ENCODE measurements at places on chromosomes 3 and 15.

- DNase-seq, result peak; percentile 34
These were observed 60.5 kb upstream of the KLF13 start for GRCh38 chr15:31265871-31266711.

DNA sequence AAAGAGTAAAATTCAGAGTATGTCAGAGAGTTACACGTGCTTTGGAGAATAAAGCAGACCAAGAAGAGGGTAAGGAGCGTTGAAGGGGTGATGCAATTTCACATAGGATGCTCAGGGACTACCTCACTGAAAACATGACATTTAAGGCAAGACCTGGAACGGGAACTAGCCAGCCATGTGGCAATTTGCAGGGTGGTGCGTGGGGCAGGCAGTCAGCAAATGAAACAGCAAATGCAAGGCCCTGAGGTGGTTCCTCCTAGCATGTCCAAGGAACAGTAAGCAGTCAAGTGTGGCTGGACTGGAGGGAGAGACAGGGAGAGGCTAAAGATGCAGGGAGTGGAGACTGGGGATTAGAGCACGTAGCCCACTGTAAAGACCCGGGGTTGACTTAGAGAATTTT lies 146.1 kb upstream of the LPP start:
- no peak for DNase-seq

DNA sequence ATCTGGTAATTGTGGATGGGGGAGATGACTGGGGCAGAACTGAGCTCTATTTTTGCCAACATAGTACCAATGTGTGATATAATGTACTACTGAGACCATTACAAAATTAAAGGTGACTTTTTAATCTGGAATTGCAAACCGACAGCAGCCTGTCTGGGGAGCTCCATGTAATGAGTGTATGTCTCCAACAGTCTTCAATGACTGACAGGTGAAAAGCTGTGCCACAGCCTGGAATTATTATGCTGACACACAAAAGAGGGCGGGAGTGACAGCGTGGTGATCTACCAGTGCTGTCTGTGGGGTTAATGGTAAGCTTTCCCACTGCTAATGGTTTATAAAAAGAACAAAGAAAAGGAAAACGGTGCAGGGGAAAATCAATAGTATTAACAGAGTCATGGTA lies 143.4 kb downstream of the CLSTN2 start:
- no peak for DNase-seq

- DNase-seq, result no peak
These were observed 28.5 kb downstream of the NR2F2 start for GRCh38 chr15:96358821-96359615.

DNA sequence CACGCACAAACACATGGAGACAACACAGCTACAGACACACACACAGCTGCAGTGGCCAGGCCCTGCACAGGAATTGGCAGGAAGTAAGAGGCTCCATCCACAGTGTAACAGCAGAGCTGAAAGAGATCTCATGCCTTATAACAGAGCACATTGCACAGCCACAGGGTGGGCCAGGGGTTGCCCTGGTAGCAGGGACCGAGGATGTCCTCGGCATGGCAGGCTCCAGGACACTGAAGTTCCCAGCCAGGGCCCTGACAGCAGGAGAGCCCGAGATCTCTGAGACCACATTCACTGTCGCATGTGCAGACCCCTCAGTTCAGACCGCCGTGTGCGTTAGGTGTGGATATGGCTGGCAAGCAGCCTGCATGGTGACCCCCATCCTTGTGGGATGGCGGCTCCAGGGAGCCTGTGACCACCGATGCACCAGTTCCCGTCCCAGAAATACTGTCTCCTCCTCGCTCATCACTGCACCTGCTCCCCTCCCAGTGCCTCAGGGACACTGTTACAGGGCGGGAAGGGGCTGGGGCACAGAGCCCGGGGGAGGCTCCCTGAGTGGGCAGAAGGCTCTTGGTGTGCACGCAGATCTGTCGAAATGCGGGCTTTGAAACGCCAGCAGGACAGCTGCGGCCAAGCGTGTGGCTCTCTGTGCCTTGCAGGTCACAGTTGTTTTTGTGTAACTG lies 1.5 kb upstream of the OCA2 start:
- no peak for DNase-seq

DNA sequence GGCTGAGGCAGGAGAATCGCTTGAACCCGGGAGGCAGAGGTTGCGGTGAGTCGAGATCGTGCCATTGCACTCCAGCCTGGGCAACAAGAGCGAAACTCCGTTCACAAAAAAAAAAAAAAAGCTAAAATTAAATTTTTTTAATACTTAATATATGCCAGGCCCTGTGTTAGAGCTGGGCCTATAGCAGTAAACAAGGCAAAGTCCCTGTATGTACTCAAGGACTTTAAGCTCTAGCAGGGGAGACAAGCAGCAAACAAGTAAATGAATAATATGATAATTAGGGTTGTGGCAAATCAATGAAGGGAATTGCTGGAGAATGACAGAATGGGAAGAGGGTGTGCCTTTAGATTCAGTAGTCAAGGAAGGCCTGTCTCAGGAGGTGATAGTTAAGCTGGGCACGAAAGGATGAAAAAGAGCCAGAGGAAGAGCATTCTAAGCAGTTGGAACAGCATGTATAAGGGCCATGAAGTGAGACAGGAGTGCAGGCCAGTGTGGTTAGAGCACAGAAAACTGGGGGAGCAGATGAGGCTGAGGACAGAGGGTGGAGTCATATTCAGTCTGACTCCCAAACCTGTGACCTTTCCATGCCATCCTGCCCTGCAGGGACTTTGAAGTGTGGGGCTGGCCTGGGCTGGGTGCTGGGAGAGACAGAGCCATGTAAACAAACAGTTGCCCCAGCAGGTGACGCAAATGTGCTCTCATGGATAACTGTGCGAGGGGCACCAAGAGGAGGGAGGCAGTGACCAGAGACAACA lies 6.6 kb upstream of the RAF1 start:
- DNase-seq, result peak; percentile 1

DNA sequence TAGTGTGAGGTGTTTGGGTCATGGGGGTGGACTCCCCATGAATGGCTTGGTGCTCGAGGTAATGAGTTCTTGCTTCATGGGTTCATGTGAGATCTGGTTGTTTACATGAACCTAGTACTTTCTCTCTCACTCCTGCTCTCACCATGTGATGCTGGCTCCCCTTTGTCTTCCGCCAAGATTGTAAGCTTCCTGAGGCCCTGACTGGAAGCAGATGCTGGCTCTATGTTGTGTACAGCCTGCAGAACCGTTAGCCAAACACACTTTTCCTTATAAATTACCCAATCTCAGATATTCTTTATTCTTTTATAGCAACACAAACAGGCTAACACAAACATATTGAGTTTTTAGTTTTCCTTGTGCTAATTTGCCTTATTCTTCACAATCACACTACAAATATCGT lies 3.2 kb upstream of the CSPG5 start:
- no peak for DNase-seq

- DNase-seq, result no peak
These were observed 66.0 kb downstream of the DCLK3 start for GRCh38 chr3:36698314-36698713.

GRCh38 chr15:38182900-38183299 lies 69.7 kb upstream of the SPRED1 start:
- DNase-seq, result peak; percentile 39

GRCh38 chr3:147925272-147925671 lies 516.1 kb downstream of the ZIC1 start:
- no peak for DNase-seq

GRCh38 chr3:124764746-124765145 lies 34.5 kb downstream of the UMPS start:
- DNase-seq, result no peak

GRCh38 chr3:112579697-112580096 lies 17.9 kb downstream of the SLC35A5 start:
- DNase-seq, result no peak

DNA sequence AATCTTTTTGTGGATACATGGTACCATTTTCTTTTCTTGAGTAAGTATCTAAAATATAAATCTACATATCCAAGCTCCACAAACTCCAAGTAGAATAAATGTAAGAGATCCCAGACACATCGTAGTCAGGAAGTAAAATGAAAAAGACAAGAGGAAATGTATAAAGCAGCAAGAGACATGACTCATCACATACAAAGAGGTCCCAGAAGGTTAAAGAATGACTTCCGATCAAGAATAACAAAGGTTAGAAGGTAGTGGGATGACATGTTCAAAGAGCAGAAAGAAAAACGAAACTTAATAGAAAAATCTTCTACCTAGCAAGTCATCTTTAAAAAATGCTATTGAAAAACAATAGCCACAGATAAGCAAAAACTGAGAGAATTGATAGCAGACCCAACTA lies 705.8 kb downstream of the NR2F2 start:
- no peak for DNase-seq

- no peak for DNase-seq
These were observed 118.9 kb upstream of the EOMES start for GRCh38 chr3:27840807-27841594.

GRCh38 chr3:171286580-171287249 lies 173.5 kb downstream of the TNIK start:
- DNase-seq, result peak; percentile 73

DNA sequence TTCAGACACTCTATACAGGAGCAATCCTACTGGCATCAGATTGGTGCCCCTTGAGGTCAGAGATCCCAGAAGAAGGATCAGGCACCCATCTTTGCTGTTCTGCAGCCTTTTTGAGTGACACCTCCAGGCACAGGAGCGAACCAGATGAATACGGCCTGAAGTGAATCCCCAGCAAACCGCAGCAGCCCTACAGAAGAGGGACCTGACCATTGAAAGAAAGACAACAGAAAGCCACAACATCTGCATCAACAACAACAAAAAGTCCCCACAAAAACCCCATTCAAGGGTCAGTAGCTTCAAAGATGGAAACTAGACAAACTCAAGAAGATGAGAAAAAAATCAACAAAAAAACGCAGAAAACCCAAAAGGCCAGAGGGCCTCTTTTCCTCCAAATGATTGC lies 130.4 kb downstream of the PPM1L start:
- DNase-seq, result no peak

GRCh38 chr15:26771168-26771567 lies 1.7 kb downstream of the GABRB3 start:
- DNase-seq, result no peak

GRCh38 chr15:81889485-81889881 lies 156.3 kb downstream of the MEX3B start:
- DNase-seq, result no peak

GRCh38 chr3:63303238-63303637 lies 25.1 kb downstream of the SYNPR start:
- DNase-seq, result no peak

DNA sequence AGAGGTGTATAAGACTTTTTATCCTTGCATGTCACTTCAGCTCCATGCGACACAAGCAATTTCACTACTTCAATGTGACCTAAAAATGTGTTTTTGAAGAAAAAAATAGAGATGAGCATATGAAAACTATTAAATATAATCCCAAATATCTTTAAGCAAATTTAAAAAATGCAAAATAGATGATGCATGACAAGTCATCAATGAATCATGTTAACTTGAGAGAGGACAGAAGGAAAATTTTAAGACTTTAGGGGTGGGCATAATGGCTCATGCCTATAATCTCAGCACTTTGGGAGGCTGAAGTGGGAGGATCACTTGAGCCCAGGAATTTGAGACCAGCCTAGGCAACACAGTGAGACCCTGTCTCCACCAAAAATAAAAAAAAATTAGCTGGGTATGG lies 73.3 kb downstream of the ANKRD28 start:
- no peak for DNase-seq

- DNase-seq, result peak; percentile 5
These were observed 6.7 kb upstream of the P2RY1 start for GRCh38 chr3:152828075-152828840.

- DNase-seq, result no peak
These were observed 22.6 kb downstream of the ZNF80 start for GRCh38 chr3:114214542-114215341.

- no peak for DNase-seq
These were observed 566.9 kb upstream of the CCDC54 start for GRCh38 chr3:106810300-106810875.

DNA sequence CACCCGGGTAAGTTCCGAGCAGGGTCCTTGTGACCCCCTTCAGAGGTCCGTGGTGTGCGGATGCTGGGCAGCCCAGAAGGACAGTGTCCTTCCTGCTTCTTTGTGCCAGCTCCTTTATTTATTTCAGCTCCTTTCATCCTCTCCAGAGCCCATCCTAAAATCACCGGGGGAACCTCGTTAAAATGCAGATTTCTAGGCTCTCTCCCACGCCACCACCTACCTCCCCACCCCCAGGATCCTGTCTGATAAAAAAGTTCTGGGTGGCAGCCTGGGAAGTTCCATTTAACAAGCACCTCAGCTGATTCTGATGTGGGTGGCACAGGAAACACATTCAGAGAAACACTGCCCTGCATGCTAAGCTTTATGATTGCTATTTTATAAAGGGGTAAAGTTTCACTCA lies 12.5 kb upstream of the IGF1R start:
- DNase-seq, result no peak

GRCh38 chr3:5017925-5018531 lies 38.8 kb downstream of the BHLHE40 start:
- DNase-seq, result no peak

GRCh38 chr15:56064152-56064551 lies 70.7 kb upstream of the NEDD4 start:
- DNase-seq, result peak; percentile 10

DNA sequence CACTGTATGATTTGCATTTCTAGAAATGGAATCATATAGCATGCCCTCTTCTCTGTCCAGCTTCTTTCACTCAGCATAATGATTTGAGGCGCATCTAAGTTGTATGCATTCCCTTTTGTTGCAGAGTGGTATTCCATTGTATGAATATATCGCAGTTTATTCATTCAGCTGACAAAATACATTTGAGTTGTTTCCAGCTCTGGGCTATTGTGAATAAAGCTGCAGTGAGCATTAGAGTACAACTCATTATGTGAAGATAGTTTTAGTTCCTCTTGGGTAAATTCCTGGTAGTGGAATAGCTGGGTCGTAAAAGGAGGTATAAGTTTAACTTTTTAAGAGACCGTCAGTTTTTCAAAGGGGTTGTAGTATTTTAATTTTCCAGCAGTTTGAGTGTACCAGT lies 38.5 kb upstream of the POLR2M start:
- peak; percentile 35 for DNase-seq

DNA sequence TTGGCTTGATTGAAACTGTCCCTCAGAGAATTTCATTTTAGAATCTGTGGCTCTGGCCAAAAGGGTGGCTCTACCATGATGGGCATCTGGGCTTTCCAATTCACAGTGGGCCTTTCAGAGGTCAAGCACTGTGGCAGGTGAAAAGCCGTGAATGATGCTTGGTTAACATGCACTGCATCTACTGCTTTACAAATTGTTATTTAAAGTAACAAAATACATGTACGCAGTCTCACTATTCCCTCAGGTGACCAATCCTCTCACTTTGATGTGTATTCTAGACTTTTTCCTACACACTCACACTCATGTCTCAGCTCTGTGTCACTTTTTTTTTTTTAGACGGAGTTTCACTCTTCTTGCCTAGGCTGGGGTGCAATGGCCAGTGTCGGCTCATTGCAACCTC lies 70.5 kb downstream of the MGLL start:
- no peak for DNase-seq
